ENCODE measurements at places on chromosomes 12 and 14.

GRCh38 chr12:56941299-56942017, 7.2 kb upstream of the SDR9C7 start:
- DNase-seq, result peak; percentile 59

DNA sequence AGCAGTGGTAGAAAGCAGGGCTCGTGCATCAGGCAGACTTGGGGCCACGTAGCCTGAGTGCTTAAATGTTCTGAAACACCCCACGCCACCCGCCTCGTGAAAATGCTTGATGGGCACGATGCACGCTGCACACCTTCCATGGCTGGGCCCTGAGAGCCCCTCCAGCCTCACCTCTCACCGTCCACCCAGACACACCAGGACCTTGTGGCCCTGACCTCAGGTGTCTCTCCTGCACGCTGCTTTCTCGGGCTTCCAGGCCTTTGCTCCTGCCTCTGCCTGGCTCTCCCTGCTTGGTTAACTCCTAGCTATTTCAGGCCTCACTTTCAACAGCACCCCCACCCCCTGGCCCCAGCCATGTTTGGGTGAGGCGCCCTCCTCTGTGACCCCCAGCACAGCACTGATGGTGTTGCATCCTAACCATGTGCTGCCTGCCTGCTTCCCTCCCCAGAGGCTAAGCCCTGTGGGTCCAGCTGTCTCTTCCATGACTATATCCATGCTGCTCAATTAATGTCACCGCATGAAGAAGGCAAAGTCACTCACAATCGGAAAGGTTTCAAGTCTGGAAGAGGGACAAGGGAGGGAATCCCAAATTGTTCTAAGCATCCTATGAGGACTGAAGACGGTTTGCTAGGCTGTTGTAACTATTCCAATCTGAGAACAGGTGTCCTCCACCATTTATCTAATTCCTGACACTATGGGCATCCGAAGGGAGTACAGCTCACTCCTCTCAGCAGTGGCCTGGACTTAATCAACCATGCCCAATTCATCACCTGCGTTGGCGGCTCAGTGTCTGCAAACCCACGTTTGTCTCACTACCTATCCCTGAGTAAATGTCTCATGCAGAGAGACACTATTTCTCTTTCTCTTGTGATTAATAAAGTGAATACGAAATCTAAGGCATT, 82.2 kb downstream of the CCDC88C start:
- DNase-seq, result no peak

DNA sequence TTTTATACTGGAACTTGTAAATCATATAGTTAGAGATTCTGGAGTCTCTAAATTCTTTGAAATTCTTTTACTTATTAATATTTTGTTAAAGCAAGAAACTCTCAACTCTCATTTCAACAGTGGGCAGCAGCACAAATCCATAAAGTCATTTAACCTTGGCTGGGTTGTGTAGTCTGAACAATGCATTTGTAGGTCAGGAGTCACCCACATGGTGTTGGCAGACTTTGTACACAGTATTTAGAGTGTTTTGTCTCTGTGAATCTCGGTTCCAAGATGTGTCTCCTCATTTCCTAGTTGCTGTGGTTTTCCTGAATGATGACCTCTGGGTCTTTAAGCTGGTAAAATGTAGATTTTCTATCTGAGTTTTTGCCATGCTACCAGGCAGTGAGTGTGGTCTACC, 20.8 kb upstream of the STRAP start:
- no peak for DNase-seq

- no peak for DNase-seq
Observed at GRCh38 chr12:106197906-106198623, 49.8 kb downstream of the CKAP4 start.

DNA sequence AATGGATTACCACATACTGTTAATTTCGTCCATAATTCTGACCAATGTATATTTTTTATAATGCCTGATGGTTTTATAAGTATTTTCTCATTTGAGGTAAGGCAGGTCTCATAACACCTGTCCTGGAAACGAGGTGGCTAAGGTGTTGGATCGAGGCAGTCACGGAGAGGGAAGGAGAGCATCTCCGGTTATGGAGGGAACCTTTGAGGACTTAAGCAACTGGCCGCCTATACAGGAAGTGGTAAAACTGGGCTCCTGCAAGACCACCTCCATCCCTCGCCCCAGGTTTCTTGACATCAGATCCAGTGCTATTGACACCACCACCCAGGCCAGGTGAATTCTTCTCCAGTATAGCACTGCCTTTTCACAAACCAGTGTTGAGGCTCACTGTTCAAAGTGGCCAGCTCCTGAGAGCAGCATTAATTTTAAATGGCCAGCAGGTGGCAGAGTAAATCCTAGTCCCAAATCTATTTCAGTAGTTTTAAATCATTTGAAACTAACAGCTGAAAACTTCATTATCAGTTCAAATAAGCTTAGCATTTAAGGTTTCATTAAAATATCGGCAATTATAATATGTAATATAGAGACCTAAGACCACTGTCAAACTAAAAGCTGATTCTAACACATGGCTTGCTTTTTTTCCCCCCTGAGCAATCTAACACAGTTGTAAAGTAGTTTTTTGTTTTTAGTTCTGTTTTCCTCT, 100.8 kb downstream of the PPM1A start:
- peak; percentile 61 for DNase-seq

DNA sequence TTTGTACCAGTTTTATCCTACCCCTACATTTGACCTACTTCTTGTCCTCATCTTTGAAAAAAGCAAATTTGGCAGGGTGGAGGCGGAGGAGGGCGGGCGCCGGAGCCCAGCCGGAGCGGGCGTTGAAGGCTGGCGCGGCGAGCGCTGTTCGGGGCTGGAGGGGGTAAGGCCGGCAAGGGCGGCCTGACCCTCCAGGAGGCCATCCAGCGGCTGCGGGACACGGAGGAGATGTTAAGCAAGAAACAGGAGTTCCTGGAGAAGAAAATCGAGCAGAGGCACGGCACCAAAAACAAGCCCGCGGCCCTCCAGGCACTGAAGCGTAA, 27.2 kb downstream of the FBXO34 start:
- no peak for DNase-seq

DNA sequence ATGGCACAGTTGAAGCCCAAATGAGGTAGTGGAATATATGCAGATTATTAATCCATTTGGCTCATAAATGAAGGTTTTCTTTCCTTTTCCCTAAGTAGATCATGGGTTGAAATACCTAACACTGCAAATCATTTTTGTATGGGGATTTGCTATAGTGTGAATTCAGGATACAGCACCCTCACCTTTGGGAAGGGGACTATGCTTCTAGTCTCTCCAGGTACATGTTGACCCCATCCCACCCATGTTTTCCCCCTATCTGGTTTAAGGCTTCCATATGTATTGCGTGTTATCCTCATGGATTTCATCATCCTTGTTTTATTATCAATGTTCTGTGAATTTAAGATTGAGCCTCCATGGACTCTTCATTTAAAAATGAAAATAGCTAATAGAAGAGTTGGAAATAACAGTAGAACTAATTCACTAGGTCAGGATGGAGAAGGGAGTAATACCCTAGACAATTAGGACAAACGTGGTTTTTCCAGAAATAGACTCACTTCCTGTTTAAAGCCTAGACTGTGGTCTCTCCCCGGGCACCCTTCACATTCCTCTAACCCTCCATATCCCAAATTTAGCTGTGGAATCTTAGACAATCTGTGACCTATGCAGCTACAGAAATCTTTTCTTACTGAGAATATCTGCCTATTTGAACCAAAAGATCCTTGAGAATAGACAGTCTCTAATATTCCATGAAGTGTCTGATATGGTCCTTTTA, 56.5 kb downstream of the DAD1 start:
- peak; percentile 58 for DNase-seq

DNA sequence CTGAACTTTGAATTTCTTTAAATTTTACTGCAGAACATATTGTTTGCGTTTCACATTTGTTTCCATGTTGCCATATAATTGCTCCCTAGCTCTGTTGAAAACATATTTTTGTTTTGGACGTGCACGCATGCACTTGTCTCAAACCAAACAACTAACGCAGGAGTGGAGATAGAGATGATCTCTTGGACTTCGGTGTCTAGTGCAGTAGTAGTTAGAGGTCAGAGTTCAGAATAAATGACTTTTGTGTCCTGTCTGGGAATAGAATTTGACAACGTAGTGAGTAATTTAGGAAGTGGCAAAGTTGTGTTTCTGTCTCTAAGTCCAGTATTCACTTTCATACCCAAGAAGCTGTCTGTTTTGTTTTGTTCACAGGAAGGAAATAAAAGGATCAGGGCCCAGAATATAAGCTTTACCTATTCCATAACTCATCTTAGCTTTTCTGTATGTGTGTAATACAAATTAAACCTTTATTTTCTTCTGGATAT, 173.8 kb downstream of the AEBP2 start:
- DNase-seq, result no peak

GRCh38 chr14:79842270-79842669, 369.0 kb downstream of the DIO2 start:
- DNase-seq, result peak; percentile 25

- DNase-seq, result no peak
Observed at GRCh38 chr12:71589478-71589881, 74.2 kb downstream of the ZFC3H1 start.

DNA sequence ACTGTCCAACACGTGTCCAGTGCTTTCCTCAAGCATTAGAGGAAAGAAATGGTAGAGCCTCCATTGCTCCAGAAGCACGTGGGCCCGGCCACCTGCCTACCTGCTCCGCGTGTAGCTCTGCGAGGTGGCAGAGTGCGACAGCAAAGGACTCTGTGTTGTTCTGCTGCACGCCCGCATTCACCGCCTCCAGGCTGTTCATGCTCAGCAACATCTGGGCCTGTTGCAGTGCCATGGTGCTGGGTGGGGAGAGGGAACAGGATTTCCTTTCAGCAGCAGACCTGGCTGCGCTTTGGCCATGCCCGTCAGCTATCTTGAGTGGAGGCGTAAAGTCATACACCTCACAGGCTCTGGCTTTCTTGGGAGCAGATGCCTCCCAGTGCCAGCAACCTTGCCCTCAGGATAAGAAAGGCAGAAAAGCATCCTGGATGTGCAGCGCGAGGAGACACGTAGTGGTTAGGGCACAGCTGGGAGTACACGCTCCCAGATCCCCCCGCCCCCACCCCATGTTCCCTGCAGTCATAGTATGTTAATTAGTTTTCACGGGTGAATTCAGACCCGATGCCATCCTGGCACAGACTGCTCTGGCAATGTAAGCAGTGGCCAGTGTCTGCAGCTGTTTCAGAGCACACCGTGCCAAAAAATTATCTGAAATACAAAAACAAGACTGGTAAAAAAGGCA, 25.1 kb downstream of the ANAPC5 start:
- no peak for DNase-seq

DNA sequence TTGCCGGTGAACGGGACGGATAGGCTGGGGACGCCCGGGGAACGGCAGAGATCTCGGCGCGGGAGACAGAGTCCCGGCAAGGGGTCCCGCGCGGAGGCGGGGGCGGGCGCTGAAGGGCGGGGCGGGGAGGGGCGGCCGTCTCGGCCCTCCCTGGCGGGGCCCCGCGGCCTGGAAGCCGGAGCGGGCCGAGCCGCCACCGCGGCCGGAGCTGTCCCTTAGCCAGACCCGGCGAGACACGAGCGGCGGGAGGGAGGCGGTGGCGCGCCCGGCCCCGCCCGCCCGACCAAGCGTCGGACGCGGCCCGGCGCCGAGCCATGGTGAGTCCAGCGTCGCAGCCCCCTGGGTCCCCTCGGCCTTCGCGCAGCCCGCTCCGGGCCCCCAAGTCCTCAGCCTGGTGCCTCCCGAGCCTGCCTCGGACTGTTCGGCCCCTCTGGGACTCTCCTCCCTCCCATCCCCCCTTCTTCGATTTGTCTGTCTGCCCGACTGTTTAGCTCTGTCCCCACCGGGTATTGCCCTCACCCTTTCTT, at the start of gene ARHGEF40:
TSS of gene ARHGEF40 (plus strand) at position 222 of the 527 bp plus-strand sequence. CDS start at position 315, 93 bp downstream.
- peak; percentile 57 for DNase-seq

- peak; percentile 41 for DNase-seq
Observed at GRCh38 chr12:114248527-114248926, 157.4 kb downstream of the TBX5 start.

- DNase-seq, result no peak
Observed at GRCh38 chr12:118429688-118430383, 53.5 kb downstream of the SUDS3 start.

DNA sequence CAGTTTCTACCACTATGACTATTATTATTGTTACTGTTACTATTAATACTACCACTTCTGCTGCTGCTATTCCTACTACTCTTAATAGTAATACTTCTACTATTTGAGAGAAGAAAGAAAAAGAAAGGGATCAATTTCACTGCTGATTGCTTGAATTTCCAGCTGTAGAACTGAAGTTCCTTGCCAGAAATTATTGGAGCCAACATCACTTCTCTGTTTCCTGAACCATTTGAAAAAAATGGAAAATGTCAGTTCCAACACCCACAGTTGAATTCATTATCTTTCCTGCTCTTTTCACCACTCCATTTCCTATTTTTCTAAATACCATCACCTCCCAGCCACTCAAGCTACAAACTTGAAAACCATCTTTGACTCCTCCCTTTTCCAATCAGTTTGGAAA, 54.1 kb upstream of the PIK3C2G start:
- no peak for DNase-seq

DNA sequence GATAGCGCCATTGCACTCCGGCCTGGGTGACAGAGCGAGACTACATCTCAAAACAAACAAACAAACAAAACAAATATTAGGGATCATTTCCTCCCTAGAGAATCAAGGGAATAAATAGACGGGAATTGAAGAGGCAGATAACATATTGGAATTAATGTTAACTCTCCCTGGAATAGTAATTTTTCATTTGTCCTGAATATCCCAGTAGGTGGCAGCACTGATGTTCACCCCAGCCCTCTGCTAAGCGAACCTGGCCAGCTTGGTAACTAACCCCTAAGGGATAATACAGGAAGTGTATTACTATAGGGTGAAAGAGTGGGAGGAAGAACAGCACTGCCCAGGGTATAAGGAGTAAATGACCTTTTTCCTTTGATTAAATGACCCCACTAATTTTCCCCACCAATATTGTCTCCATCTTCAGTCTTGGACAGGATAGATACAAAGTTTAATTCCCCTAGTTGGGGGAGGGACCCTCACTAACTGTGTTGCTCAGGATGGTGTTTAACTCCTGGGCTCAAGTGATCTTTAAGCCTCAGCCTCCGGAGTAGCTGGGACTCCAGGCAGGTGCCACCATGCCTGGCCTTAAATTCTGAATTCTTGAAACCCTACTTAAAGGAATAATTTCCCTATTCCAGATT, 40.5 kb downstream of the SLC2A14 start:
- peak; percentile 70 for DNase-seq

GRCh38 chr12:45285717-45286116, 69.8 kb downstream of the ANO6 start:
- DNase-seq, result no peak

- peak; percentile 90 for DNase-seq
Observed at GRCh38 chr12:106415134-106415533, 57.6 kb downstream of the POLR3B start.

- no peak for DNase-seq
Observed at GRCh38 chr12:123877968-123878367, 94.7 kb downstream of the CCDC92 start.
